Stimulated activated CD8-positive, alpha-beta memory T cell treated with anti-CD3 and anti-CD28 coated beads, Interleukin-15, amount 100 ng/mL, for 4 hours (primary cell): ENCODE measurements at places on chromosomes 4 and X.

DNA sequence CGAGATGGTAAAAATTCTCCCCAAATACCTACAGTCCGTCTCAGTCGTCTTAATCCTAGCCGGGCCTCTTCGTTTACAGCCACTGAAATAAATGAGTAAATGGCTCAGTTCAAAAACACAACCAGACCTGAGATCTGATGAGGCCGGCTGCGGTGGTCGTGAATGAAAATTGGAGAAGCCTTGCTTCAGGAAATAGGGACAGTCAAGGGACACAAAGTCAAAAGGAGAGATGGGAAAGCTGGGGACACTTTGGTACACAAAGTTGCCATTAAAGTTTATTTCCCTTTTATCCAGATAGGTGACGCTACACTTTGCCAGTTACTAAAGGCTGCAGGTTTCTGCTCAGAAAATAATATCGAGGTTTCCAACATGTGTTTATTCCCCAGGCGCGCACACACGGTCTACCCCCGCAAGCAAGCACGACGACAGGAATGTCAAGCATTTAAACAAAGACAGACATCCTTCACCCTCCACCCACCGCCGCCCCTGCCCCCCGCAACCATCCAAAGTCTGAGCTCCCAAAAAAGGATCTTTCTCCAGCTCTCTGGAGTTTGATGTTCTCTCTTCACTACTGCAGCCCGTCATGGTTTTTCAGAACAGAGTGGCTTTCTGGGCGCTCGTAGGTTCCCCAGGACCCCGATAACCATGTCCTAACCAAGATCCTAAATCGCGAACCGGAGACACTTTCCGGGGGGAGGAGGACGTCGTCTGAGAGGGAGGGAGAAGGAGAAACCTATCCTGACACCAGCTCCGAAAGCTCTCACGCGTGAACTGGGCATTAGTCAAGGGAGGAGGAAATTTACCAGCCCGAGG is 1.3 kb upstream of the PCDH7 start:
- no peak for DNase-seq

GRCh38 chrX:30301963-30302362 is 7.2 kb downstream of the NR0B1 start:
- DNase-seq: no peak

DNA sequence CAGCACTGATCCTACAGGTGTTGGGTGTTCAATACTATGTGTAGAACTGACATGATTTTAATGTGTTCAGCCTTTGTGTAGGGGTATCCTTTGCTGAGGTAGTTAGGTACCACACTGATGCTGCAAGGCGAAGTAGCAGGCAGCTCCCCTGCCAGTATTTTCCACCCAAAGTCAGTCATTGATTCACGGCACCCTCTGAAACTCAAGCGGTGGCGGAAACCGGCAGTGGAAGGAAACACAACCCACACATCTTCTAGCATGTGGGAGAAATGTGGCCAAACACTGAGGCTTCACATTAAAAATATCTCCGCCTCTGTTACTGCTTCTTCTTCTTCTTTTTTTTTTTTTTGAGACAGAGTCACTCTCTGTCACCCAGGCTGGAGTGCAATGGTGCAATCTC is 126.3 kb downstream of the AASDH start:
- DNase-seq: peak; percentile 19

DNA sequence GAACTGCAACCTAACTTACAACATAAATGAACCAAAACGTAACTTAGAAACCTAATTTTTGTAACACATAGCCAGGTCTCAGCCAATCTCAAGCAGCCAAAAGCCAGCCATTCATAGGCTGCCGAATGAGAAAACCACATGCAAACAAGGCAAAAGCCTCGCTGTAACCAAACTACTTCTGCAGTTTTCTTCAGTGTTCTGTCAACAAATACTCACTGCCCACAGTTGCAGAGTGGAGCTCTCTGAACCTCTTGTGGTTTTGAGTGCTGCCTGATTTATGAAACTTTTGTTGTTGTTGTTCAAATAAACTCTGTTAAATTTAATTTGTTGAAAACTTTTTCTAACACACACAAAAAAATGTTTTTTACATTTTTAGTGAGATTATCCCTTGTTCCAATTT is 251.2 kb downstream of the PAPSS1 start:
- no peak for DNase-seq

- DNase-seq: no peak
These were observed 99.5 kb upstream of the NKX1-1 start for GRCh38 chr4:1505511-1506460.

- DNase-seq: no peak
These were observed 27.6 kb downstream of the ZBTB49 start for GRCh38 chr4:4317496-4318232.

DNA sequence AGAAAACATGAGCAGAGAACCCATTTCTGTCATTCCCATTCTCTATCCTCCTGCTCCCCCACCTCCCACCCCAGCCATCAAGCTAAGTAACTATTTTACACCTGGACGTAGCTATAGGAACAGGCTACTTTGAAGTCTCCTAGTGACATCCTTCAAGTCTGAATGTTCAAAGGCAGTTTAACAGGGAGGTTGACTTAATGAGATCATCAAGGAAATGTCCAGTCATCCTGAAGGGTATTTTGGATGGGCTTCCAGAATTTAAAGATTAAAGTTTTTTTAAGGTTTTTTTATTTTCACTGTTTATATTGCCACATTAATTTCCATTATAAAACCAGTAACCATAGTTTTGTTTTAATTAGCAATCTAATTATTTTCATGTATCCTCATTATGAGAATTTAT is 41.1 kb downstream of the HPF1 start:
- no peak for DNase-seq

DNA sequence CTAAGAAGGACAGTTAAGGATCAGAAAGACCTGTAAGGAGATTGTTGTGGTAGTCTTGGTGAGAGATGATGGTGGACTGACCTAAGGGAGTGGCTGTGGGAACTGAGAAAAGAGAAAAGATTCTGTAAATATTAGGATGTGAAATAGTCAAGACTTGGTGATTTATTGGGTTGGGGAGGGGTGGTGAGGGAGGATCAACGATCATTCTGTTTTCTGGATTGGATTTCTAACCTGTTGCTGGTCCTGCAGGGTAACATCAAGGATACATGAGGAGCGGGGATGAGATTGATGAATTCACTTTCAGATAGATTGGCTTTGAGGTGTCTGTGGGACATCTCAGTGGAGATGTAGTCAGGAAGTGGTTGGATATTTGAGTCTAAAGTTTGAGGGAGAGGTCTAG is 1.4 kb downstream of the PIN4 start:
- DNase-seq: no peak

GRCh38 chr4:139734201-139734874 is 68.7 kb downstream of the MGST2 start:
- DNase-seq: no peak

GRCh38 chrX:7083021-7083420 is 64.5 kb upstream of the STS start:
- no peak for DNase-seq

- DNase-seq: no peak
These were observed 13.6 kb upstream of the GUCY1A1 start for GRCh38 chr4:155653052-155653451.

DNA sequence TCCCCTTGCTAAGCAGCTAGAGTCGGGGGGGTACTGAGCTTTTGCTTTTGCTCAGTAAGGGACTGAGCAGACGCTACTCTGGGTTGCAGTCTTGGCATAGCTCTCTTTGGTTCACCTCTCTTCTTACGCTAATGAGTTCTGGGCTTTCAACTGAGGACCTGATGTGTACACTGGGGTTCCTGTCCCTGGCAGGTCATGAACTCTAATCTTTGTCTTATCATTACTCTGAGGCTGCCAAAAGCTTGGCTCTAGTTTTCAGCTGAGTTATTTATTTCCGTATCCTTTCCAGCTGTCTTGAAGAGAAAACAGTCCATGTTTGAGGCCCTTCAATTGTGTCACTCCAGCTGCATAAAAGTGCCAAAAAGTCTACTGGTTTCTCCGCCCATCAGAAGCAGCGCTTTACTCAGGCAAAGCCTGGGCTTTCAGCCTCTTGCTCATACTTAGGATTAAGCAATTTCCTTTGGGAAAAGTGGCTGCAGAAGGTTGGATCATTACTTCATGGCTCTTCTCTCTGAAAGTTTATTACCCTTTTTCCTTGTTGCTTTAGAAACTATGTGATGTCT is 121.0 kb upstream of the STOX2 start:
- no peak for DNase-seq

DNA sequence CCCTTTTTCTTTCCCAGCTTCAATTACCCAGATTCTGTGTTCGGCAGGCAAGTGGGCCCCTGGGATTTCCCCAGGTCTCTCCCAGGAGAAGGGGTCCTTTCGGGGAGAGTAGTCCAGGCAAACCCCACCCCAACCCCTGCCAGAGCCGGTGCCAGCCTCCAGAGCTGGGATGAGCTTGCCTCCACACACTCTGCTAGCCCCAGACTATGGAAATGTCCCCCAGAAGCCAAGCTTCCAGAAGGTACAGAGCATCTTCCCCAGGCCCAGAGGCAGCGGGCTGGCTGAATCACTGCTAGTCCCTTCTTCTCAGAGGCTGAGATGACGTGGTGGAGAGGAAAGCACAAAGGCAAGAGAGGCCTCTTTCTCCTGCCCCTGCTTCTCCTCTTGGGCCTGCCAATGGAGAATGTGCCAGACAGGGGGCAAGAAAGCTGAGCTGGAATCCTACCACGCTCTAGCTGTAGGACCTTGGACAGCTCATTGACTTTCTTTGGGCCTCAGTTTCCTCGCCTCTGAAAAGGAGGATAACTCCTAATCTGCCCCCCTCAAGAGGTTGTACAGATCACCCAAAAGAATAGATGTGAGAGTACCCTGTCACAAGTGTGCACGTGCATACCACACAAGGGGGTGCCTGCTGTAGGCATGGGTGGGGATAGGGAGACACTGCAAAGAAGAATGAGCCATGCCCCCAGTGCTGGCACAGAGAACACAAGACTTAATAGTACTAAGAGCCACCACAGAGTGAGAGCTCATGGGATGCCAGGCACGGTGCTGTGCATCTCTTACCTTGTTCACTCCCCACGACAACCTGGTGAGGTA is 2.1 kb downstream of the SASH3 start:
- DNase-seq: no peak
